ENCODE measurements at places on chromosomes 2 and 18. TPM values are rescaled to one million over a fixed set of nuclear protein-coding genes. Genes with fewer than 3 reads are reported as not detected.

Gene CHST9
- not detected for total RNA-seq

Gene REG3A
- not detected for total RNA-seq

Gene MALL
- total RNA-seq, result 166 TPM

Gene PIK3C3
- total RNA-seq, result 20.8 TPM

Gene KIAA2012
- not detected for total RNA-seq

Gene FAM110C
- 0.23 TPM for total RNA-seq

Gene AGXT
- total RNA-seq, result not detected

Gene CD28
- not detected for total RNA-seq

Gene RAB31
- total RNA-seq, result 18.1 TPM

Gene CCDC74B
- total RNA-seq, result 6.1 TPM

Gene BCS1L
- total RNA-seq, result 40.9 TPM

Gene RESP18
- total RNA-seq, result not detected

Gene DSC2
- 0.65 TPM for total RNA-seq

Gene CAVIN2
- total RNA-seq, result 35.7 TPM

Gene MOGAT1
- total RNA-seq, result not detected

Gene PROM2
- 0.19 TPM for total RNA-seq

Gene ALK
- total RNA-seq, result not detected

Gene LIMS2
- total RNA-seq, result 7.7 TPM

Gene KIF1A
- total RNA-seq, result 0.83 TPM

Gene LIPG
- 0.34 TPM for total RNA-seq

Gene HOXD12
- total RNA-seq, result not detected

Gene MC5R
- total RNA-seq, result not detected

Gene CIDEA
- not detected for total RNA-seq

Gene KCNG3
- total RNA-seq, result 1.0 TPM

Gene CELF4
- not detected for total RNA-seq

Gene MLPH
- 318 TPM for total RNA-seq

Gene CCDC68
- total RNA-seq, result 2.7 TPM

Gene SPC25
- total RNA-seq, result 18.7 TPM

Gene RIT2
- not detected for total RNA-seq

Gene GPD2
- total RNA-seq, result 36.7 TPM

Gene TPO
- 0.08 TPM for total RNA-seq

Gene FBXO48
- total RNA-seq, result 0.34 TPM

Gene IL36B
- total RNA-seq, result not detected

Gene ADGRF3
- 0.23 TPM for total RNA-seq

Gene HAAO
- total RNA-seq, result not detected

Gene TBC1D8
- total RNA-seq, result 49.9 TPM

Gene EN1
- 0.87 TPM for total RNA-seq

Gene BOLL
- not detected for total RNA-seq

Gene SLC14A1
- total RNA-seq, result not detected

Gene CFAP221
- not detected for total RNA-seq

Gene TAF1B
- total RNA-seq, result 26.2 TPM

Gene MYL12A
- 343 TPM for total RNA-seq

Gene CRYBA2
- total RNA-seq, result not detected
